ENCODE measurements at places on chromosomes 12 and 14.

DNA sequence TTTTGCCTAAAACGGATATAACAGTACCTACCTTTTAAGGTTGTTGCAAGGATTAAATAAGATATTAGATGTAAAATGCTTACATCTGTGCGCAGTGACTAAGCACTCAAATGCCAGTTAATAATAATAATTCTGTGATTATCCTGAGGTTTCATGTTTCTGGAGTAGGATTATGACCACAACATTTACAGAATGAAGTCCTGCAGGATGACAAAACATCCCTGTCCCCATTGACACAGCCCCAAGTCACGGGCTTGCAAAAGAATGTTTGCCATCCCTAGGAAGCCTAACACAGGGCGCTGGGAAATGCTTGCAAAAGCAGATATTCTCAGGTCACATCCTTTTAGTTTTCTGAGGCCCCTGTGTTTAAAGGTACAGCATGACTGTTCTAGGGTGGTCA is 20.1 kb downstream of the SUSD6 start:
- DNase-seq, result no peak

DNA sequence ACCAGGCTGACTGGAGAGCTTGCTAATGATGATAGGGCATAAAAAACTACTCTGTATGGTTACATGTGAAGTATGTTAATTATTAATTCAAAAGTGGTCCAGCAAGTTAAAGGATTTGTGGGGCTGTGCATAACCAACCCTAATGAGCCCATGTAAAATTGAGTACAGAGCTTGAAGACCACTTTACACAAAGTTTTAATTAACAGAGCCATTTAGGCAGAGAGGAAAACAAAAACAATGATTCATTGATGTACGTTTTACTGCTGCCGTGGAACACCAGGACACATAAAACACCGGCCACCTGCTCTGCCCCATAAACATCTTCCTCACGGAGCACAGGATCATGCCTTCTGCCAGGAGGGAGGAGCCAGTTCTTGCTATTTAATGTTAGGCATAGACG is 83.5 kb downstream of the RIMBP2 start:
- no peak for DNase-seq

GRCh38 chr12:54126029-54126695 is 62.6 kb downstream of the SMUG1 start:
- DNase-seq, result no peak

- DNase-seq, result no peak
These were observed 170.7 kb downstream of the PPFIA2 start for GRCh38 chr12:81588235-81589008.

GRCh38 chr14:69317102-69317755 is 57.3 kb downstream of the GALNT16 start:
- DNase-seq, result no peak

DNA sequence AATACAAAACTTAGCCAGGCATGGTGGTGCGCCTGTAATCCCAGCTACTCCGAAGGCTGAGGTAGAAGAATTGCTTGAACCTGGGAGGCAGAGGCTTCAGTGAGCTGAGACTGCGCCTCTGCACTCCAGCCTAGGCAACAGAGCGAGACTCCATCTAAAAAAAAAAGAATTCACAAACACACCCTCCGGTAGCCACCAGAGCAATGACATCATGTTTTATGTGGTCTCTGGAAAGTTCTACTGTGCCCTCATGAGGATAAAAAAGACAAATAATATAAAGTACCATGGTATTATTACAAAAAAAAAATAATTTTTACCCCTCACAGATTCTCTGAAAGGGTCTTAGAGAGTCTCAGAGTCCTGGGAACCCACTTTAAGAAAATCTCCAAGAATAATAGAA is 81.5 kb downstream of the OSBPL8 start:
- DNase-seq, result no peak

DNA sequence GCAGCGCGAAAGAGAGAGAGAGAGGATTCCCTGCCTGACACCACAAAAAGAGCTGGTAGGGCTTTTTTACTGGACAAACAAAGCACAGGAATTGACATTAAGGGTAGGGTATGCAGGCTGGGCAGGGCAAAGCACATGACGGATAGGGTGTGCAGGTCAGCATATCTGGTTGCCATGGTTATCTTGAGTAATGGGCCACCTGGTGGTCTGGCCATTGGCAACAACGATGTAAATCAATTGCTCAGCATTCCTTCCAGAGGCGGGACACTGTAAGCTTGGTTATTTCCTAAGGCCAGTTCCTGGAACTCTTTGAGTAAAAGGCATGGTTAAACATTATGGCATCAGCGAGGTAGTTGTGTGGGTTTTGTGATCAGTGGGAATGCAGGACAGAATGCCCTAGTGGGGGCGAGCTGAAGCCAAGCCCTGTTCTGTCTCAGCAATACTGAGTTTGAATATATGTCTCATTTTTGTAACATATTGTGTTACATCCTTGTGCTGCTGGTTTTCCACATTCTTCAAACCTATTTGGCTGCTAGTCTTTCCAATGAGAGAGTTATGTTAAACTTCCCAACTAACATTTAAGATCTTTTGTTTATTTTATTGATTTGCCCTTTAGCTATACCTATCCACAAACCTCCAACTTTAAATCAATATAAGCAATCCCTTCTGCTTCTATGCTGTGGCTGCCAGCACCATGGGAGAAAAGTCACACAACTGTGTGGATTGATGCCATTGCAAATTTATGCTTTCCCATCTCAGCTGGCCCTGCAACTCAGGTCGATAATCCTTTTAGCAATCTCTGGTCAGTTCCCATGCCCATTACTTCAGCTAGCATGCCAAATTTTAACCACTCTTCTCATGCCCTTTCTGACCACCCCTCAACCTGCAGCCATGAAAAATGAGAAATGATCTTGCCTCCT is 396.7 kb upstream of the PDE3A start:
- DNase-seq, result no peak

GRCh38 chr14:24988760-24989159 is 61.2 kb downstream of the STXBP6 start:
- DNase-seq, result no peak

DNA sequence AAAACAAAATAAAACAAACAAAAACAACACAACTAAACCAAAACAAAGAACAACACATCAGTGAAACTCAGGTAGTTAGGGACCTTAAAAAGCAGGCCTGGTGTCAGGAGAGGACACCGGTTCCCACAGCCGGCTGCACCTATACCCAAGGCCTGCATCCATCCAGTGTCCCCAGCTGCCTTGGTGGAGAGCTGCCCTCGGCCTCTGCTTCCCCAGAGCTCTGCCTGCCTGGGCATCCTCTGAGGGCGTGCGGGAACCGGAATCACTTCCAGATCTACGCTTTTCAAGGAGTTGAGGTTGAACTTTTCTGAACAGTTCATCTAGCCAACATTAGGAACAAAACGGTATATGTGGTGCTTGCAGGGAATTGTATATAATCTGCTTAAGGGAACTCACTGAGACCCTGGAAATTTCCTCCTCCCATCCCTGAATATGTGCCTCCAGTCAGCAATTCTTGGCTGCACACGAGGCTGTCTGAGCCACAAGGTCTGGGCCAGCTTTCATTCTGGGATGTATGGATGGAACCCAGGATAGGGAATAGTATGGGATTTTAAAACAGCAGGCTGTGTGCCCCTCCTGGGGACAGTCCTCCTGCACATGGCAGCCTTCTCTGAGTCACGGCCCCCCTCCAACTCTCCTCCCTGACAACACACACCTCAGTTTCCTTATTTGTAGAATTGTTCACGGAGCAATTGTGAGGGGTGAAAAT is 319.0 kb upstream of the RTL1 start:
- DNase-seq, result no peak

- no peak for DNase-seq
These were observed 53.1 kb upstream of the DDX11 start for GRCh38 chr12:31020385-31021166.

GRCh38 chr14:24673534-24674203 is 39.7 kb upstream of the GZMB start:
- DNase-seq, result no peak

GRCh38 chr12:95953000-95953399 is 9.9 kb downstream of the AMDHD1 start:
- DNase-seq, result no peak

GRCh38 chr12:51023625-51024382 is 2.4 kb downstream of the SLC11A2 start:
- DNase-seq, result no peak

- no peak for DNase-seq
These were observed 6.5 kb downstream of the SETD1B start for GRCh38 chr12:121810234-121810817.

- no peak for DNase-seq
These were observed 10.2 kb upstream of the LTA4H start for GRCh38 chr12:96045566-96045965.

- no peak for DNase-seq
These were observed 68.2 kb downstream of the TMTC2 start for GRCh38 chr12:82754856-82755255.

GRCh38 chr12:107225635-107226034 is 132.3 kb upstream of the CRY1 start:
- no peak for DNase-seq

- DNase-seq, result no peak
These were observed 164.3 kb upstream of the BCL2L14 start for GRCh38 chr12:11906286-11906935.

- DNase-seq, result no peak
These were observed 27.0 kb upstream of the ESRRB start for GRCh38 chr14:76348898-76349297.

- DNase-seq, result no peak
These were observed 1.5 kb upstream of the KCNH3 start for GRCh38 chr12:49537231-49537751.

GRCh38 chr14:75803765-75804164 is 142.7 kb downstream of the TTLL5 start:
- no peak for DNase-seq

DNA sequence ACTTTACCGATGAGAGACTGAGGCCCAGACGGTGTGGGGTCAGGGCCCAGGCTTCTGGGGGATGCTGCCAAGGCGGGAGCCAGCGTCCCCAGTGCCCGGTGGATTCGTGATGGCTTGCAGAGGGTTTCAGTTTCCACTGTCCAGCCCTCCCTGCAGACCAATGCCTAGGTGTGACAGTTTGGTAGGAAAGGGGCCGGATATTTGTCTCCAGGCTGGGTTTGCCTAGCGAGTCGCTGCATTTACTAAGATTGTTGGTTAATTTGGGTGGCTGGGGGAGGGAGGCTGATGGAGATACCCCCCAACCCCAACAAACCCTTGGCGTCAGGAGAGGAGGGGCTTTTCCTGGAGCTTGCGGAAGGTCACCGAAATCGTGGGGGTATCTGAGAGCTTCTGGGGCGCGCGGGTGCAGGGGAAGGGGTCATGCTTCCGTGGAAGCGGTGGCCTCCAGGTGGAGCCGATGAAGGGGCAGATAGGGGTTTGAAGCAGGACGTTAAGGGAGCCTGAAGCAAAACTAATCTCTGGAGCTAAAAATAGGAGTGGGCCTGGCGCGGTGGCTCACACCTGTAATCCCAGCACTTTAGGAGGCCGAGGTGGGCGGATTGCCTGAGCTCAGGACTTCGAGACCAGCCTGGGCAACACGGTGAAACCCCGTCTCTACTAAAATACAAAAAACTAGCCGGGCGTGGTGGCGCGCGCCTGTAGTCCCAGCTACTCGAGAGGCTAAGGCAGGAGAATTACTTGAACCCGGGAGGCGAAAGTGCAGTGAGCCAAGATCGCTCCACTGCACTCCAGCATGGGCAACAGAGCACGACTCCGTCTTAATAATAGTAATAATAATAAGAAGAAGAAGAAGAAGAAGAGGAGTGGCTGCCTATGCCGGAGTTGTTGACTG is 1.1 kb upstream of the CDC42BPB start:
- no peak for DNase-seq

GRCh38 chr12:24488091-24488596 is 460.8 kb downstream of the BCAT1 start:
- no peak for DNase-seq

- DNase-seq, result no peak
These were observed 8.9 kb downstream of the RSRC2 start for GRCh38 chr12:122517877-122518276.

GRCh38 chr14:78959674-78960264 is 789.6 kb downstream of the NRXN3 start:
- peak; percentile 43 for DNase-seq

- DNase-seq, result no peak
These were observed 9.4 kb upstream of the PLBD2 start for GRCh38 chr12:113348849-113349536.

- peak; percentile 21 for DNase-seq
These were observed 9.8 kb downstream of the CPNE6 start for GRCh38 chr14:24080888-24081738.

- no peak for DNase-seq
These were observed 81.1 kb upstream of the GTF2A1 start for GRCh38 chr14:81301813-81302212.

- DNase-seq, result no peak
These were observed 55.4 kb upstream of the DDX11 start for GRCh38 chr12:31018106-31018789.

GRCh38 chr14:36504771-36505175 is 15.3 kb downstream of the NKX2-1 start:
- DNase-seq, result no peak

DNA sequence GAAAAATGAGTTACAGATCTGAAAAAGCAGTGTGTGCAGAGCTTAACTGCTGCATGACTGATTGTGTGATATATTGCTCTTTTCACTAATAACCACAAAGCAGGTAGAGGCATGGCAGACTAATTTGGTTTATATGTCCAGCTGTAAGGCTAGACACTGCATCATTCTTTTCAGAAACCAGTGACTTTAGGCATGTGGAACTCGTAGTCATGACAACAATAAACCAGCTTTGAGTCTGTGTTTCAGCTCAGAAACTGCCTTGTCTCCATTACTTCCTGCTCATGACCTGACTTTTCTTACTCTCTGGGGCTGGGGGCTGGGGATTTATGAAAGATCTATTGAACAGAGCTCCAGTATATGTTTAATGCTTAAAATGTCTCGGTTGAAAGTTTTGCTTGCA is 146.8 kb upstream of the LRIG3 start:
- no peak for DNase-seq

- no peak for DNase-seq
These were observed 29.4 kb upstream of the STAC3 start for GRCh38 chr12:57280211-57281062.

- no peak for DNase-seq
These were observed 229.1 kb upstream of the PDZRN4 start for GRCh38 chr12:40959041-40959440.

- no peak for DNase-seq
These were observed 126.8 kb upstream of the PRMT8 start for GRCh38 chr12:3364226-3364625.

- DNase-seq, result no peak
These were observed 32.1 kb downstream of the FMNL3 start for GRCh38 chr12:49675137-49675536.

GRCh38 chr12:96471368-96472050 is 17.9 kb upstream of the CFAP54 start:
- no peak for DNase-seq

- no peak for DNase-seq
These were observed 1084.7 kb downstream of the SLC6A15 start for GRCh38 chr12:83827860-83828259.

- DNase-seq, result no peak
These were observed 2.3 kb downstream of the FOXJ2 start for GRCh38 chr12:8034802-8035201.

- DNase-seq, result no peak
These were observed 359.9 kb downstream of the RGS6 start for GRCh38 chr14:72291908-72292688.
